Colonic mucosa (tissue), 4 donors: ENCODE measurements at places on chromosomes 1 and 21. TPM values are rescaled to one million over a fixed set of nuclear protein-coding genes. Genes with fewer than 3 reads are reported as not detected.

DNA sequence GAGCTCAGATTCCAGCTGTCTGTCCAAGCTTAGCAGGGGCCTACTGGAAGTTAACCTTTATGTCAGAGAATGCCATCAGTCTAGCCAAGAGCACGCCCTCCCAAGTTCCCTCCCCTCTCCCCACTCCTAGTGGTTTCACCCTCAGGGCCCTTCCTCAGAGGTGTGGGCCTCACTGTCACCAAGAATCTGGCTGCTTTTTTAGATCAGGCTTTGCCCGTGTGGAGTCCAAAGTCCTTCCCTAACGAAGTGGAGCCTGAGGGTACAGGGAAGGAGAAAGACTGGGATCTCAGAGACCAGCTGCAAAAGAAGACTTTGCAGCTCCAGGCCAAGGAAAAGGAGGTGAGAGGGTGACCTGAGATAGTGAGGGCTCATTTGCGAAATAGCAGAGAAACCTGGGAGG lies 4.1 kb downstream of the C1orf74 start:
- DNase-seq: no peak

Gene LCE2B
- not detected for total RNA-seq

- no peak for DNase-seq
Observed at GRCh38 chr1:33312413-33312749, 8.5 kb downstream of the A3GALT2 start.

- no peak for DNase-seq
Observed at GRCh38 chr1:23759277-23759676, 16.0 kb downstream of the ELOA start.

DNA sequence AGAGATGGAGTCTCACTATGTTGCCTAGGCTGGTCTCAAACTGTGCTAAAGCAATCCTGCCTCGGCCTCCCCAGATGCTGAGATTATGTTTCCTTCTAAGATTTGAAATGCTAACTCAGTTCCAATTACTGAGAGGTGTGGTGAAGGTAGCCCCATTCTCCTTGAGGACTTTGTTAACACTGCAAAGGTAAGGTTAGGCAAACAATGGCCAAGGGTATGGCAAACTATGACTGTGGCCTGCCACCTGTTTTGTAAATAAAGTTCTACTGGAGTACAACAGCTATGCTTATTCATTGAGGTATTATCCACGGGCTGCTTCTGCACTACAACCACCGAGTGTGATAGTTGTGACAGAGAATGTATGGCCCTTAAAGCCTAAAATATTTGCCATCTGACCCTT lies 9.6 kb upstream of the RIT1 start:
- DNase-seq: no peak

Gene NBPF6
- total RNA-seq: not detected

DNA sequence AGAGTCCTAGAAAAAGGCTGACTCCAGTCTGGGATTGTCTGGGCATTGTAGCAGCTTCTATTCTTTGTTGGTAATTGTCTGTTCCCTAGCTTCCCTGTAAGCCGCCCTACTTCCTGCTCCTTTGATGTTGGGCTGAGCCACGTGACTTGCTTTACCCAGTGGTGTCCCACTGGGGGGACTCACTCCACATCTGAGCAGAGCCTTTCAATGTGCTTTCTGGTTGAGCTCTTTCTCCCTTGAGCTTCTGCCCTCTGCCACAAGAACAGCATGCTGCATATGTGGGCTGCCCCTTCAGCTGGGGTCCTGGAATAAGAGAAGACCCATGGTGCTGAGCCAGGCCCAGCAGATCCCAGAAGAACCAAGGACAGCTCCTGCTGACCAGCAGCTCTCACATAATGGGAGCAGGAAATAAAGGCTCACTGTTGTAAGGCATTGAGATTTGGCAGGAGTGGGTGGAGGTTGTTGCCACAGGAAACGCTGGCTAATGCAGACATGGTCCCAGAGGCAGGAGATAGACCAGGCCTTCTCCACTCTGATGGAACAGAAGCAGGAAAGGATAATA lies 276.3 kb upstream of the GJB5 start:
- no peak for DNase-seq

Gene SV2A
- 0.89 TPM for total RNA-seq

GRCh38 chr1:108130794-108131193 lies 69.3 kb downstream of the SLC25A24 start:
- DNase-seq: no peak

DNA sequence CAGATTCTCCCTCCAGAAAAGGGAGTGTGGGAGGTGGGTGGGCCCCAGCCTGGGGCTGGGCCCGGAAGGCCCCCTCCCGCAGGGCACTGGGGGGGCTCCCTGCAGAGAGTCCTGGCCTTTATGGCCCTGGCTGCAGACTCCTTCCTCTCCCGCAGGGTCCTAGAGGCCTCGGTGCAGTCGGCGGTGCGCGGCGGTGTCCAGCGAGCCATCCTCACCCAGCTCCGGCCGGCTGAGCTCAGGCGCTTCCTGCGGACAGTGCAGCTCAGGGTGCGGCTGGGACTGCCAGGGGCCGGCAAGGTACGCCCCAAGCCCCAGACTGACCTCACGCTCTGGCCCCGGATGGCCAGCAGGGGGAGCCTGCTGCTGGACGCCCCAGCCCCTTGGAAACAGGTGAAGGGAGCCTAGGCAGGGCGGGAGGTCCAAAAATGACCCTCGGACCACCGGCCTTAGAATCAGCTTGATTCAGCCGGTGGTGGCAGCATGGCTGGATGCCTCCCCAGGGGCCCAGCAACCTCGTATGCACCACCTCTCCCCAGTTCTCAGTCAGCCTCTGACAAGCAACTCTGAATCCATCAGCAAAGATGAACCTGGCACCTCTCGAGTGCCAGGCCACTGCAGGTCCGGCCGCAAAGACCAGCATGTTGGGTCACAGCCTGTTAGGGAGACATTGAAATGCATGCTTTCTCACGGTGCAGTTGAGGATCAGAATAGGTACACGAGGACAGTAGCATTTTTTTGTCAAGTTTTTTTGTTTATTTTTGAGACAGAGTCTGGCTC lies 20.6 kb downstream of the MTHFR start:
- peak; percentile 68 for DNase-seq

Gene KDF1
- total RNA-seq: 27.3 TPM

DNA sequence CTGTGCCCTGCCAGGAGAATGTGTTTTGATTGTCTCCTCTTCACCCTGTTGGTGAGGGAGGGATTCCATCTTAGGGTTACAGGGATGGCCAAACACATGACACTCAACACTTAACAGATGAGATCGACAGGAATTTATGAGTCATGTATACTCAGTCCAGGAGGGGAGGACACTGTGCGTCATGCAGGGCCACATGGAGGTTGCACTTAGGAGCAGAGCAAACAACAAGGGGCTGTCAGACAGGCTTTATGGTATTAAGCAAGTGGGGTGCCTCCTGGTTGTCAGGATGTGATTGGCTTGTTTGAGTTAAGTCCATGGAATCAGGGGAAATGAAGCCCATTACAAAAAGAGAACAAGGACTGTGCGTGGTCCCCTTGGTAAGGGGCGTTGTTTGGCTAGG lies 26.9 kb downstream of the EDARADD start:
- no peak for DNase-seq

Gene REN
- not detected for total RNA-seq

- no peak for DNase-seq
Observed at GRCh38 chr1:85681087-85681486, 27.1 kb downstream of the ZNHIT6 start.

Gene MIXL1
- total RNA-seq: not detected

DNA sequence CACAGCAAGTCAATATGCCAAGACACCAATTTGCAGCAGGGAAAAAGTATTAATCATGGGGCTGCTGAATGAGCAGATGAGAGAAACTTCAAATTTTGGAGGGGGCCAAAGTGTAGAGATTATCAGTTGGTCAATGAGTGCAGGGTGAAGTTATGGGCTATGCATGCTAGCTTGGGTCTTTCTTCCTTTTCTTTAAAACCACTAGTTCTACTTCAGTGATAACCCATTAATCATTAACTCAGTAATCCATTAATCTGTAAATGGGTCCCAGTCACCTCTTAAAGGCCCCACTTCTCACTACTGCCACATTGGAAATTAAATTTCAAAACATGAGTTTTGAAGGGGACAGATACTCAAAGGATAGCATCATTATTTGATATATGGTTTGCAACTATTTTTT lies 688.6 kb upstream of the ADGRL4 start:
- no peak for DNase-seq

Gene RBM34
- 61.2 TPM for total RNA-seq

- no peak for DNase-seq
Observed at GRCh38 chr1:183262628-183263200, 76.7 kb downstream of the LAMC2 start.

Gene S100A9
- 34.9 TPM for total RNA-seq

Gene S100A10
- 1,485 TPM for total RNA-seq

- DNase-seq: no peak
Observed at GRCh38 chr1:181548497-181548896, 65.2 kb downstream of the CACNA1E start.

GRCh38 chr21:33377221-33377920 lies 25.8 kb upstream of the IFNGR2 start:
- DNase-seq: no peak

Gene SIK1
- 8.4 TPM for total RNA-seq

DNA sequence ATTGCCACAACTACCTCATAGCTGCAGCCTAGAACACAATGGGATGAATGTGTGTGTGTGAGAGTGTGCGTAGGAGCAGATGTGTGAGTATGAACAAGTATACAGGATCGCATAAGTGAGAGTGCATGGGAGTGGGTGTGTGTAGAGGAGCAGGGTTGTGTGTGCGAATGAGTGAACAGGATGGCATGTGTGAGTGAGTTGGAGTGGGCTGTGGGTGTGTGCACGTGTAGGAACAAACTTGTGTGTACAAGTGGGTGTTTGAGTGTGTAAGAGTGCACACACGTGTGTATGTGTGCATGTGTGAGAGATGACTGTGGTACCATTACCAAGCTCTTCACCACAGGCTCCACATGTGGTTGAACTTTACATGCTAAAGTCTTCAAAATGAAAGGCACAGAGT lies 175.4 kb upstream of the EDN2 start:
- DNase-seq: no peak

Gene IGSF3
- 30.6 TPM for total RNA-seq

Gene TMEM183A
- 117 TPM for total RNA-seq

Gene GPX7
- total RNA-seq: 1.8 TPM

Gene LCE3E
- not detected for total RNA-seq

GRCh38 chr1:63968663-63969440 lies 195.0 kb downstream of the ROR1 start:
- DNase-seq: no peak

- DNase-seq: no peak
Observed at GRCh38 chr1:214638459-214638807, 35.4 kb downstream of the CENPF start.

Gene NID1
- 25.5 TPM for total RNA-seq

Gene FCRL1
- total RNA-seq: 0.07 TPM

GRCh38 chr1:112981426-112981825 lies 25.4 kb upstream of the SLC16A1 start:
- DNase-seq: no peak

DNA sequence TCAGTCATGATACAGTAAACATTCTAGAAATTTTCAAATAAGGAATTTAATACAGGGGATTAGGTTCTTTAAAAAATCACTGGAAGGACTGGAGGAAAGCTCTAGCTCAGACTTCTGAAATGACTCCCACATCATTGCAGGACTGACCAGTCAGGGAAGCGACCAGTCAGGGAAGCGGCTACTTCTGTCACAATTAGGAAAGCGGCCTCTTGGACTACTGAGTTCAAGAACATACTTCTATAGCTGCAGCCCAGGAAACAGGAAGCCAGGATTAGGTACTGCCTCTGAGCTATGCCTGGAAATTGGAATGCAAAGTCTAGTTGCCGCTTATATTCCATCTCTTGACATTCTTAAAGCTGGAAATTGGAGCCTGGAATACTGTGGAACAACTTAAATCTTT lies 45.5 kb downstream of the USP25 start:
- no peak for DNase-seq

DNA sequence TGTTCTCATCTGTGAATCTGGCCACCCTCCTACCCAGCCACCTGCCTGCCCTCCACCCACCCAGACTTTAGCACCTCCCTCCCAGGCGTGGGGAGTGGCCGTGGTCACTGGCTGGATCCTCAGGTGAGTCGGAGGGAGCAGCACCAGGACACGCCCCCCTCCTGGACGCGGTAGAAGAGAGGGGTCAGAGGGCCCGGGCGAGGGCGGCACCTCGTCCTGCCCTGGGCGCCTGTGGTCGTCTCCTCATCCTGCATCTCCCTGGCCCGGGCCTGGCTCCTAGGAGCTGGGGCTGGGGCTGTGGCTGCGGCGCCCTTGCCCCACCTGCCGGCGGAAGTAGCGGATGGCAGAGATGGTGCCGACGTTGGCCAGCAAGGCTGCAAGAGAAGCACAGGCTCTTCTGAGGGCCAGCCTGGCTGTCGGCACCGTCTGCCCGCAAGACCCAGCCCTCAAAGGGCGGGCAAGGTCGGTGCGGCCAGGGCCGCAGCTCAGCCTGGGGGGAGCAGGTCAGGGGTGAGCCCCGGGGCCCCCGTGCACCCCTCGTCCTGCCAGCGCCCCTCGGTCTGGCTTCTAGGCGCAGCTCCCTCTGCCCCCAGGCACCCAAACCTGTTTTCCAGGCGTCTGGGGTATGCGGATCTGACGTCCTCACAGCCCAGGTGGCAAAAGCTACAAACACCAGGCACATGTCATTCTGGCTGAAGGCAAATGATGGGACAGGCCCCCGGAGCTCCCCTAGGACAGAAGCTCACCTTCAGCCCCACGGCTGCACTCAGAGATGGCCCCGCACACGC lies 5.8 kb downstream of the PERM1 start:
- DNase-seq: peak; percentile 74

GRCh38 chr21:28152732-28153131 lies 839.9 kb downstream of the LTN1 start:
- no peak for DNase-seq

GRCh38 chr1:17630986-17631385 lies 91.5 kb downstream of the ARHGEF10L start:
- no peak for DNase-seq

- DNase-seq: no peak
Observed at GRCh38 chr1:5996641-5997270, 4.5 kb upstream of the NPHP4 start.

Gene STIL
- total RNA-seq: 22.0 TPM

GRCh38 chr1:98660940-98661543 lies 479 bp upstream of the SNX7 start:
- DNase-seq: no peak

Gene LAMTOR2
- 69.4 TPM for total RNA-seq

GRCh38 chr1:119004129-119004527 lies 16.0 kb upstream of the TBX15 start:
- DNase-seq: no peak

- DNase-seq: no peak
Observed at GRCh38 chr21:31895077-31895835, 22.4 kb downstream of the HUNK start.
